ENCODE measurements at places on chromosomes 5 and 9. TPM values are rescaled to one million over a fixed set of nuclear protein-coding genes. Genes with fewer than 3 reads are reported as not detected.

- DNase-seq: peak; percentile 91
- peak within 1 kb of the TSS; percentile 86 for H3K27ac ChIP-seq
- no peaks in the 10 kb centered on the region for H3K27me3 ChIP-seq
Measured at GRCh38 chr5:151157426-151158286, at the start of gene ANXA6. ANXA6 (minus strand) TSS chr5:151157779; CDS start chr5:151147901, 9,878 bp downstream.

MYOT gene
- total RNA-seq: 29.7 TPM

DNA sequence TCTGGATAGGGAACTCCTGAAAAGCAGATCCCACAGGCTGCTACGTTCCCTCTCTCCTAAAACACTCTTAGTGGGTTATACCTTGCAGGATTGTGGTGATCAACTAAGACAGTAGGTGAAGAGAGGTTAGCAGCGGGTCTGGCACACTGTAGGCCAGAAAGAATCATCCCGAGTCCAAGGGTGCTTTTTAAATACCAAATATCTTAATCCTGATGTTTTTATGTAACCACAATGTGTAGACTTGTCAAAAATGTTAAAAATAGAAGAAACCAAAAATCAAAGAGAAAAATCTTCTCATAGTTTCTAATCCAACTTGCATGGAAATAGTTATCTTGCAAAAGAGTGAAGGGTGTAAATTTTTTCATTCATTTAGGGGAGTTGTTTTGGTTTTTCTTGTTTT lies 52.3 kb upstream of the IFNK start:
- DNase-seq: no peak
- no peaks in the 10 kb centered on the region for H3K4me1 ChIP-seq
- no peak overlapping the region for H3K4me3 ChIP-seq
- no peaks in the 10 kb centered on the region for H3K27me3 ChIP-seq
- H3K36me3 ChIP-seq: no peaks in the 10 kb centered on the region

GRCh38 chr9:136403915-136404800 lies 4.2 kb upstream of the SNAPC4 start:
- H3K27ac ChIP-seq: no peak overlapping the region
- H3K4me1 ChIP-seq: peaks cover 17% of the 10 kb centered on the region
- no peaks in the 10 kb centered on the region for H3K27me3 ChIP-seq
- peaks cover 25% of the 10 kb centered on the region for H3K36me3 ChIP-seq

DNA sequence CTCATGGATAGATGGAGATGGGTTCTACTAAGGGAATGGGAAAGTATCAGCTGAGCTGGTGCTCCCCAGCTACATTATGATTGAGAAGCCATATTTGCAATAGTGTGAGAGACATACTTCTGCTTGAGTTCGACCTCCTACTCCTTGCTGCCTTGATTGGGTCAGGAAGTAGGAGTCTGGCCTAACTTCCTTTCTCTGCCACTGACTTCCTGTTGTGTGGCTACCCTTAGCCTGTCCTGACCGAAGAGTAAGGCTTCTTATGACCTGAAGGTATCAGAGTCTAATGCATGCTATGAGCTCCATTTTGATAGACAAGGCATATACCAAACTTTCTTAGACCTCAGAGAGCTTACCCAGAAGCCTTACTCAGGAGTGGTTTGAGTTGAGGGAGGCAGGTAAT lies 53.9 kb downstream of the OSTF1 start:
- H3K36me3 ChIP-seq: peaks cover 23% of the 10 kb centered on the region
- H3K27ac ChIP-seq: no peak overlapping the region
- no peak overlapping the region for H3K4me3 ChIP-seq
- no peaks in the 10 kb centered on the region for H3K27me3 ChIP-seq

- H3K4me1 ChIP-seq: no peaks in the 10 kb centered on the region
- H3K36me3 ChIP-seq: no peaks in the 10 kb centered on the region
- no peaks in the 10 kb centered on the region for H3K27me3 ChIP-seq
- H3K27ac ChIP-seq: no peak overlapping the region
Measured at GRCh38 chr5:34616651-34617050, 39.5 kb upstream of the RAI14 start.
